ENCODE measurements at places on chromosomes 5 and 9. TPM values are rescaled to one million over a fixed set of nuclear protein-coding genes. Genes with fewer than 3 reads are reported as not detected.

- no peak for DNase-seq
Observed at GRCh38 chr5:87746891-87747377, 334.2 kb upstream of the CCNH start.

DNA sequence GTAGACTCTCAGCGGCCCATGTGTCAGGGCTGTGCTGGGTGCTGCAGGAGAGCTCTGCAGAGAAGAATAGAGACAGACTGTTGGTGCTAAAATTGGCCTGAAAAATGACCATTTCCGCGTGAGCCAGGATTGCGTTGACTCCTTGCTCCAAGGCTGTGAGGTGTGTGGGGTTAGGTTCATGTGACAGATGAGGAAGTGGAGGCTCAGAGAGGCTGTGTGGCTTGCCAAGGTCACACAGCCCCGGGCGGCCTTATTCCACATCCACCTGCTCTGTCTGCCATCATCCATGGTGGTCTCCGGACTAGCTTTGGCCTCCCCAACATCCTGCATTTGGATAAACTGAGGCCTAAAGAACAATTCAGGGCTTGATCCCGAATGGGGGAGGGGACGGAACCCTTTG, 15.2 kb downstream of the NEK6 start:
- no peak for DNase-seq

The CHSY3 gene
- 4.8 TPM for total RNA-seq

DNA sequence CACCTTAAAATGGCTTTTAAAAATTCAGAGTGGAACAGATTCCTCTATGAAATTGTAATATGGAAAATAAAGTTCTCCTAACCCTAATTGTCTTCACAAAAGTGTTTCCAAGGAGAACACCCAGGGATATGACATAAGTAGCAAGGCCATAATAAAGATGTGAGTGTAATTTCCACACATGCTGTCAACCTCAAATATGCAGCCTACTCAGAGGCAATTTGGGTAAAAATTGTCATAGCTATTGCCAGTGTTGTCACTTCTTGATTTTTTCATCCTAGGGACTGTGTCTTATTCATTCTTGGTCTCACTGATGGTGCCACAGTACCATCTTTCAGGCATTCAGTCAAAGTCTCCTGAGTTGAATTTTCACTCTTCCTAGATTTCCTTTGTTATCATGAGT, 100.3 kb downstream of the PPP2R2B start:
- no peak for DNase-seq

- no peak for DNase-seq
Observed at GRCh38 chr9:123710299-123710698, 219.6 kb downstream of the DENND1A start.

The DIPK1B gene
- total RNA-seq: 3.9 TPM

DNA sequence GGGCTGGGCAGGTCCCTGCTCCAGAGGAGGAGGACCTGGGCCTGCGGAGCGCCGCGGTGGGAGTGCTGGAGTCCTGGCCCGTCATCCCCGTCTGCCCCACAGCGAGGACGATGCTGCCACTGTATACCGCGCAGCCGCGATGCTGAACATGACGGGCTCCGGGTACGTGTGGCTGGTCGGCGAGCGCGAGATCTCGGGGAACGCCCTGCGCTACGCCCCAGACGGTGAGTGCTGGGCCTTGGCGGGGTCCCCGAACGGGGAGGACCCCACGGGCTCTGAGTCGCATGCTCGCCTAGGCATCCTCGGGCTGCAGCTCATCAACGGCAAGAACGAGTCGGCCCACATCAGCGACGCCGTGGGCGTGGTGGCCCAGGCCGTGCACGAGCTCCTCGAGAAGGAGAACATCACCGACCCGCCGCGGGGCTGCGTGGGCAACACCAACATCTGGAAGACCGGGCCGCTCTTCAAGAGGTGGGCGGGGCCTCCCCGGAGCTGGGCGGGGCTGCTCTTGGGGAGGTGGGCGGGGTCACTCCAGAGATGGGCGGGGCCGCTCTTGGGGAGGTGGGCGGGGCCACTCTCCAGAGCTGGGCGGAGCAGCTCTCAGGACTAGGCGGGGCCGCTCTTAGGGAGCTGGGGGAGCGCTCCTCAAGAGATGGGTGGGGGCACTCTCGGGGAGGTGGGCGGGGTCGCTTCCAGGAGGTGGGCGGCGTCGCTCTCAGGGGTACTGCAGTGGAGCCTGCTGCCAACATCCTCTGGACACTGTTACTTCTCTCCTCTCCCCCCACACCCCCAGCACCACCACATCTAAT, 13.1 kb downstream of the LRRC26 start:
- DNase-seq: no peak

- no peak for DNase-seq
Observed at GRCh38 chr5:159899067-159900049, 16.9 kb upstream of the ADRA1B start.

The CCDC69 gene
- total RNA-seq: 184 TPM

DNA sequence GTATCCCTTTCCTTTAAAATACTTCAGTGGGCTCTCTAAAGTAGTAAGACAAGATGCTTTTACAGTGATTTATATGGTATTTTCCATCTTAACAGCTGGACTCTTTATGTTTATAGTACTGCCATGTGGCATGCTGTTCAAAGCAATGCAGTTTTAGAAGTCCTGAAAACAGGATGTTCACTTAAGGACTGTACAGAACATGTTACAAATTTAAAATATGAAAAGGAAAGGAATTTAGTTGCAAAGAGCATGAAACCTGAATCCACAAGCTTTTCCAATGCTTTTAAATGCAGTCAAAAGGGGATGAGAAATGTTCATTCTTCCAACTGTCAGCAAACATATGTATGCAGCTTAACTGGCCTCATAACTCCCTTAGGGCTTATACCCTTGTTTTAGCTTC, 580.2 kb downstream of the EFNA5 start:
- DNase-seq: no peak

The GNG10 gene
- total RNA-seq: 59.8 TPM

DNA sequence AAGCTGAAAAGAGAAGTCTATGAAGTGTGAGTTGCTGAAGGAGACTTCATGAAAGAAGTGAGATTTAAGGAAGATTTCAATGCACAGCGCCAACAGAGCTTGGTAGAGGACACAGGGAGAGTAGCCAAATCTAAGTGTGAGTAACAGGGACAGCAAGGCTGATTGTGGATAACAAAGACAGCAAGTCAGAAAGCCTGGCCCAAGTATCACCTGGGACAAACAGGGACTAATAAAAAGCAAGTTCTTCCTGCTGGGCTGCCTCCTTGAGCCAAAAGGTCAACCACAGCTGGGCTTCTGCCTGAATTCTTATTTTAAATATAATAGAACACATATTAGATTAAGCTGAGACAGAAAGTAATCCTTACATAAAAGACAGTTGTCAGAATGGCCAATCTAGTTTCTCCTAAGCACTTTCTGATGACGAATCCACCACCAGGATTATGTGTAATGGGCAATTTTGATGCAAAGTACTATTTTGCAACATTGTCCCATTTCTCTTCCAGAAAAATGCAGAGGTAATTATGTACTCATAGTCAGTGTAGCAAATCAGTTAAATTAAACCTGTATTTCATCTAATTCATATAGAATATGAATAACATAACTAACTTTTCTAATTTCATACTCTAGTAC, 73.8 kb downstream of the MAPKAP1 start:
- DNase-seq: no peak

- no peak for DNase-seq
Observed at GRCh38 chr5:28914297-28914696, 1875.9 kb upstream of the CDH9 start.

GRCh38 chr5:76086095-76086494, 2.9 kb downstream of the SV2C start:
- DNase-seq: no peak

The SLC25A48 gene
- total RNA-seq: not detected

DNA sequence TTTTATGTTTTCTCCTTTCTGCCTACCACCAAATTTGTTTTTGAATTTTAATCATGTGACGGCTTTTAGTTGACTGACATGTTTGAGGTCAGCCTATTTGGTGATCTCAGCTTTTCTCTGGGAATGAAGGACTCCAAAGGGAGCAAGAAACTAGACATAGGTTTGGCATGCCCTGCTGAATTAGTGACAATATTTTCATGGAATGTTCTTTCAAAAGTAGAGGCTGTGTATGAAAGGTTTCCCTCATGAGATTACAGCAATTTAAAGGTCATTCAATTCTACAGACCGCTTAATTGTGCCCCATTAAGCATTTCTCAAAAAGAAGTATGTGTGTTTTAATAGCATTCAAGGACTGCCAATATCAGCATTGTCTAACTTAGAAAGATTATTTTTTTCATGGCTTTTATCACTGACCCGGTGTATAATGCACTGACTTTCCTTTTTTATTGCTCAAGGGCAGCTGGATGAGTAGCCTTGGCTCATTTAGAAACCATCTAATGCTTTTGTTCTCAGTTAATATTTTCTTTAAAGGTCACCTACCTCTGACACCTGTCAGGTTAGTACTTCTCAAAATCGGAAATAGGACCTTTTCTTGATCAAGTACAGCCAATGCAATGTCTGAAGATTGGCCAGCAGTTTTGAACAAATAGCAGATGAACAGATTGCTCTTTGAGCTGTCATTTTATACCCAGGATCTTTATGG, 8.1 kb upstream of the MLLT3 start:
- no peak for DNase-seq

Data from mesenteric fat pad (tissue), 1 donor.